ENCODE measurements at places on chromosomes 2 and 18.

DNA sequence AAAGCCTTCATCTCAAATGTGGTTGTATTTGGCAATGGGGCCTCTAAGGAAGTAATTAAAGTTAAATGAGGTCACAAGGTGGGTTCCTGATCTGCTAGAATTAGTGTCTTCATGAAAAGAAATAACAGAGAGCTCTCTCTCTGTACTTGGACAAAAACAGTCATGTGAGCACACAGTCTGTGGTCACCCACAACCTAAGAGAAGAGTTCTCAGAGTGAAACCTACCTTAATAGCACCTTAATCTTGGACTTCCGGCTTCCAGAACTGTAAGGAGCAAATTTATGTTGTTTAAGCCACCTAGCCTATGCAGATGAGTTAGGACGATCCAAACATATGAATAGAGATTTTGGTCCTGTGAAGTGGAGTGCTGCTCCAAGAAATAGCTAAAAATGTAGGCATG lies 758.9 kb downstream of the LRRTM4 start:
- DNase-seq, result no peak

- DNase-seq, result no peak
Measured at GRCh38 chr2:65416945-65417344, 15.5 kb downstream of the SPRED2 start.

DNA sequence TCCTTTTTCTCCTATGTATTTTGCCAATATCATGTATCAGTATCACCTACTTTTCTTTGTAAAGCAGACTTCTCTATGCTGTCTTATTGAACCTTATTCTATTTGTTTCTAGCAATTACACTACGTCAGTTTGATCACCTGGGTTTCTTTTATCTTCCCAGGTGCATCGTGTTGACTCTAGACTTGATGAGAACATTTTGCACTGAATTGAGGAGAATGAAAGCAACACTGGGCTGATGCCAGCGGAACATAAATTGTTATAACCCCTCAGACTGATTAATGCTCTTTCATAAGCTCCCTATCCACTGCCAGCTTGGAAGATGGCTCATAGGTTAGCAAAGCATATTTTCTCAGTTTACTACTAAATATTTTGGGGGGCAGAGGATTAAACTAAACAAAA lies 140.6 kb downstream of the EPHA4 start:
- DNase-seq, result no peak

DNA sequence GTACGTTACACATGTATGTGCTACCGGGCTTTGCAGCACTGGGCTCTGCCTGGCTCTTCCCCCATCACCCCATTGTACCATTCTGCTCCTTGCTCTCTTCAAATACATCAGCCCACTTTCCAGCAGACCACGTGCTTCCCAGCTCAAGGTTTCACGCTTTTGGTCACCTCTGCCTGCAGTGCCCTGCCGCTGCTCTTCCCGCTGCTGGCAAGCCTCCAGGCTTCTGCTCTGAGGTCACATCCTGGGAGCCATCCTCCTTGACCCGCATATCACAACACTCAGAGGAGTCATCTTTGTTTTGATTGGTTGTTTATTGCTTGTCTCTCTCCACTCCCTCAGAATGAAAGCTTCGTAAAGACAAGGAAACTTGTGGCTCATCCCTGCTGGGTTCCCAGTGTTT lies 34.1 kb downstream of the KIF5C start:
- DNase-seq, result no peak

DNA sequence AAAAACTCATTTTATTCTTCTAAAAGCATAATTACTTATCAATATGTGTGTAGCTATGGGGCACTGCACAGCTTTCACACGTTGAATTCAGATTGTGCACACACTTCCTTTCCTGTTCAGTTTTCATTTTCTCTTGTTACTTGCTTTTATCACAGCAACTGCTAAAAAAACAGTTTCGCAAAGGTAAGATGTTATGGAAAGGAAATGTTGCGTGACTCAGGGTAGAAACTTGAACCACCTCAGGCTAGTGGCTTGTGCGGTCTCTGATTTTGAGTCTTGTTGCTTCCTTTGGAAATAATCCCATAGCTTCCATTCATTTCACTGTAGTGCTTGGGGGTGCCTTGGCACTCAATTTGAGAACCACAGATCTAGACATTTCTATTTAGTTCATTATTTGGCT lies 171.9 kb downstream of the FMNL2 start:
- DNase-seq, result no peak

DNA sequence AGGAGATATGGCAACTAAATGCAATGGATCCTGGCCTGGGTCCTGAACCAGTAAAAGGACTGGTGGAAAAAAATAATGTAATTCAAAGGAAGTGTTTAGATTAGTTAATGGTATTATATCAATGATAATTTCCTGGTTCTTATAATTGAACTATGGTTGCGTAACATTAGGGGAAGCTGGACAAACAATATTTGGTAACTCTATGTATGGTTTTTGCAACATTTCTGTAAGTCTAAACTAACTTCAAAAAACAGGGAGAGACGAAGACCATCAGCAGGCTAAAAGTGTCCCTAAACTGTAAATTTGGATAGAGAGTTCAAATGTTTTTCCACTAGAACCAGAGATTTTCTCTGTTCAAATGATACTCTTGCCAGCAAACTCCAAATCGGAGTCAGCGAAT lies 36.9 kb downstream of the KLF7 start:
- DNase-seq, result no peak

GRCh38 chr18:77059294-77059916 lies 73.2 kb downstream of the MBP start:
- no peak for DNase-seq

- DNase-seq, result no peak
Measured at GRCh38 chr2:139293992-139294548, 513.9 kb upstream of the NXPH2 start.

- DNase-seq, result no peak
Measured at GRCh38 chr2:42342795-42343241, 18.2 kb downstream of the COX7A2L start.

DNA sequence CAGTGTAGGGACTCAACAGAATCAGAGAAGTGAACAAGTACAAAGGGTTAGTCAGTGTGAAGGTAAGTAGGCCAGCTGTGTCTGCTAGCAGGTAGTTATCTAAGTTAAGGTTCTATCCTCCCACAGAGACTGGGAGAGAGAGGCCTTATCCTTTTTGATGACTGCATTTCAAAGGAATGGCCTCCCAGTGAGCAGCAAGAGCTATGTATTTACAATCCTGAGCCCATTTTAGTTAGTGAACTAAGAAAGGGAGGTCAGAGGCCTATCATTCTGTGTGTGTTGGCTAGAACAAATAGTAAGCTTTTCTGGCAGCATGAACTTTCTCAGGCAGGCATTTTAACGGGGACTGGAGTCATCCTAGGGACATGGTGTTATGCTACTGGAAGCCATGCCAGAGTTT lies 182.9 kb downstream of the VWC2L start:
- no peak for DNase-seq

GRCh38 chr2:240872317-240873097 lies 3.9 kb downstream of the AGXT start:
- no peak for DNase-seq

DNA sequence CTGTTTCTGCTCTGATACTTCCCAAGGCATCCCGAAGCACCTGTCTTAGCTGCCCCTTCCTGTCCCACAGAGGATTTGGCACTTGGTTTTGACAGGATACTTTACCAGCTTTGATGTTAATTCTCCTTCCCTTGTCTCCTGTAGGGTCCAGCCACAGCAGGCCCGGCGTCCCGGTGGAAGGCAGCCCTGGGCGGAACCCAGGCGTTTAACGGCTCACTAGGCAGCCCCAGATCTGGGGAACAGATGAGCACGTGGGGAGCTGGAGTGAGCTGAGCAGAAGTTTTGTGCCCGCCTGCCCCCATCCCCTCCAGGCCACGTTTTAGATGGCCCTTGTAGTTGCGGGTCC lies 11.4 kb downstream of the ANKRD23 start:
- no peak for DNase-seq

- DNase-seq, result no peak
Measured at GRCh38 chr2:2804528-2804927, 473.5 kb upstream of the MYT1L start.

DNA sequence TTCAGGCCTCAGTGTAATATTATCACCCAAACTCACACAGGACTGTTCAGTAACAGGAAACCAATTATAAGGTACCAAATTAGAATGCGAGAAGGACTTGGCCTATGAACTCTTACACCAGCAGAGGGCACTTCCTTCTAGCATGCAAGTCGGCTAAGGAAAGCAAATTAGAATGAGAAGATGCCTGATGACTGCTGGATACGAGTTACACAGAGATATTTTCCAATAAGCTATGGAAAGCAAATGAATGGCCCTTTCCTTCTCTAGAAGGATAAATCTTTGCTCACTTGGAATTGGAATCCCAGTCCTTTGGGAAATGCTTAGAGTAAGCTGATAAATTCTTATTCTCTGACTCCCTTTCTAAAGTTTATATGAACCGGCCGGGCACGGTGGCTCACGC lies 109.8 kb downstream of the AP1S3 start:
- no peak for DNase-seq

- DNase-seq, result no peak
Measured at GRCh38 chr2:55151733-55152433, 80.2 kb downstream of the CLHC1 start.

GRCh38 chr2:239171643-239172042 lies 229.2 kb downstream of the HDAC4 start:
- DNase-seq, result no peak

DNA sequence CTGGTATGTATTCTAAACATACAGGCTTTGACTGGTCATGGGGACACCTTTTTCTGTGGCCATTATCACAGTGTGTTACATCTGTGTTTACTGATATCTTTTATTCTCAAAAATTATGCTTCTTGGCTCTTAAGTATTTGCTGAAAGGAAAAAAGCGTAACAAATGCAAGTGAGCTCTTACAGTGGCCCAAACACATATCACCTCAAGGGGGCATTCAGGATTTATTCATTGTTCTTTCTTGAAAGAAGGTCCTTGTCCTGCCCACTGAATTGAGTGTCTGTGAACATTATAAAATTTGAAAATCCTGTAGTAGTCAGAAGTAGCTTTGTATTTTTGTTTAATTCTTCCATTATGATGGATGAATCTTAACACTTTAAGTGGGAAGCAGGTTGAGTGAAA lies 454.5 kb downstream of the XIRP2 start:
- DNase-seq, result no peak

- DNase-seq, result no peak
Measured at GRCh38 chr18:59861963-59862819, 37.6 kb upstream of the PMAIP1 start.

- DNase-seq, result no peak
Measured at GRCh38 chr2:75256485-75256884, 57.2 kb upstream of the TACR1 start.

- DNase-seq, result no peak
Measured at GRCh38 chr2:177529166-177529565, 136.6 kb downstream of the AGPS start.

DNA sequence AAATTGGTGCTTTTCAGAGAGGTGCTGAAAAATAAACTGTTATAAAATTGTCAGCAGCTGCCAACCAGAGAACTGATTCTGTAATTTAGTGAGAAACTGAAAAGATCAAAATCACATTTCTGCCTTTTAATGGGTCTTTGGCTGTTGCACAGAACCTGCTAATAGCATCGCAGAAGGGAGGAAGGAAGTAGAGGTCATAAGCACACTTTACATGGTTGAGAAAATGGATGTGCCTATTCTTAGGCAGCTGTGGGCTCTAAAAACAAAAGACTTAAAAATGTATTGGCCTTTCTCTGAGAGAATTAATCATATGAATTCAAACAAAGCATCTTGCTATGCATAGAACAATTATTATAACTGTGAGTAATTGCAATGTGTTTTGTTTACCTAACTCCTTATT lies 1186.9 kb downstream of the DSC3 start:
- DNase-seq, result no peak

DNA sequence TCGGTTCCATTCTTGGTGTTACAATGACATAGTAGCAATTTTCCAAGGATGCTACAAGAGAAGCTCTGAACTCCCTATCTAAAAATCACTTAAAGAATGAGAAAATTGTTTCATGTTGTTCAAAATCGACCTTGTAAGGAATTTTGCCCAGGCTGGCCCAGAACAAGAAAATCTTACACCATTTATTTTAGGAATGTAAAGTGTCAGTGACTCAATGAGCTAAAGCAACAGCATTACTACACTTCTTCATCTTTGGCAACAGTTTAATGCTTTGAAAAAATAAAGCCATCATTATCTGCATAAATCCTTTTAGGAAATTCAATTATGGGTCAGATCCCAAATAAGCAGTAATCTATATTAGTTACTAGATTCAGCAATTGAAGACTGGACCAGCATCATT lies 38.6 kb downstream of the SLC25A12 start:
- DNase-seq, result no peak

DNA sequence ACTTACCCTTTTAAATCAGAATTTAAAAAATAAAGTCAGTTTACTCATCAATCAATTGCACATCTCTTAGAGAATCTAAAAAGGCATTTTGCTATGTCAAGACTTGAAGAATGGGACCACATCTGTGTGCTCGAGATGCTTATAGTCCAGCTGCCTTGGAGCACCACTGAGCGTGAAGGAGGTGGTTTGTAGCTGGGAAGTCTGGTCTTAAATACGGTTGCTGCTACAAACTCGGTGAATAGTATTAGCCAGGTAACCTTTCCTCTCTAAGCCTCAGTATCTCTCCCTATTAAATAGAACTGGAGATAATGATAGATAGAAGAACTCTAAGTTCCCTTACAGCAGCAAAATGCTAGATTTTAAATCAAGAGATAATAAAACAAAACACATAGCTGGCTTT lies 289.7 kb downstream of the TRIB2 start:
- no peak for DNase-seq

DNA sequence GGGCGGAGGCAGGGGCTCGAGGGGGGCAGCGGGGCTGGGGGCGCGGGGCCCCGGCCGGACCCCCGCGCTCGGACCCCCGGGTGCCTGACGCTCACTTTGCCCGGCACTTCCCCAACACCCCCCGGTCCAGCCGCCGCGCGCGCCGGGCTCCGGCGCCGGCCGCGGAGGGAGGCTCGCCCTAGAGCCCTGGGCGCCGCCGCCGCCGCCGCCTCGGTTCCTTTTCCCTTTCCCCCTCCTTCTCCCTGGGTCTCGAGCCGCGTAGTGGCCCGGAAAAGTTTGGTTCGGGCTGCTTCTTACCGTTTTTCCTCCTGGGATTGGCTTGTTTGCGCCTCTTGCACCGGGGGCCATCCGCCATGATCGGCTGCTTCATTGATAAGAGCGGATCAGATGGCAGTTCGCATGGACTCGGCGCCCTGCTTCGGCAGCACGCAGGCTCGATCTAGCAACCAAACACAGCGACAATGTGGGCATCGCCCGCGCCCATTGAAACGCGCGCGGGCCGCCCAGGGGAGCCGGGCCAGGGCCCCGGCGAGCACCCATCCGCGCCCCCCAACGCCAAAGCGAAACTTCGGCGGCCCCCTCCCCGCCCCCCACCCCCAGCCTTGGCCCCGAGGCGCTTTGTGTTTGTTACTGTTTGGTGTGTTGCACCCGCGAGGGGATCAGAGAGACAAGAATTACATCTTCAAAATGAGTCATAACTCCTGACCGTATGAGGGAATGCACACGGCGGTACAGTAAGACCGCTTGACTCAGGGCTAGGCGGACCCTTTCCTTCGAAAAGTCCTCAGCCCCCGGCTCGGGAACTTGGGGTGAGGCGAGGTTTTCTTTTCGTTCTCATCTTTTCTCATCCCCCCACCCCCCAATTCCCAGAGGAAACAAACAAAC lies 2.7 kb downstream of the ZEB2 start:
- no peak for DNase-seq

All from stimulated activated CD8-positive, alpha-beta memory T cell treated with anti-CD3 and anti-CD28 coated beads, Interleukin-4, amount 100 ng/mL, for 4 hours (primary cell).